ENCODE measurements at places on chromosomes 16 and 17. TPM values are rescaled to one million over a fixed set of nuclear protein-coding genes. Genes with fewer than 3 reads are reported as not detected.

GRCh38 chr17:60231234-60231633 is 81.5 kb downstream of the CA4 start:
- no peak for DNase-seq

GRCh38 chr17:73291260-73291801 is 20.5 kb downstream of the CDC42EP4 start:
- peak; percentile 35 for DNase-seq

DNA sequence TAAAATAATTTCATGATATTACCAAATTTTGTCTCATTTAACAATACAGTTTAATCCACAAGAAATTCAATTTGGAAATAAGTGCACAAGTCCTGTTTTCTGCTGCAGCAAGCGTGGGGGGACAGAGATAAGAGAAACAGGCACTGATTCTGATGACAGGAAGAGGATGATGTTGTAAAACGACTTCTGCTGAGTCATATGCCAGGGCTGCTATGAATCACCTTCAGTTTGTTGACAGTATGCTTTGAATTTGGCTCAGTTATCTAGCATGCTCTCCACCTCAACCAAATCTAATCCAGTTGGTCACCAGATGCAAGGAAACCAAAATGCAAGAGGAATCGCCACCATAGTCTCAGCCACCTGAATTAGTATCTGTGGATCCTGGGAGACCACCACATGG is 244.1 kb upstream of the MON1B start:
- no peak for DNase-seq

GRCh38 chr17:58411408-58411894 is 5.9 kb downstream of the RNF43 start:
- DNase-seq = no peak

- DNase-seq = no peak
Observed at GRCh38 chr16:47644166-47644565, 183.0 kb downstream of the PHKB start.

DNA sequence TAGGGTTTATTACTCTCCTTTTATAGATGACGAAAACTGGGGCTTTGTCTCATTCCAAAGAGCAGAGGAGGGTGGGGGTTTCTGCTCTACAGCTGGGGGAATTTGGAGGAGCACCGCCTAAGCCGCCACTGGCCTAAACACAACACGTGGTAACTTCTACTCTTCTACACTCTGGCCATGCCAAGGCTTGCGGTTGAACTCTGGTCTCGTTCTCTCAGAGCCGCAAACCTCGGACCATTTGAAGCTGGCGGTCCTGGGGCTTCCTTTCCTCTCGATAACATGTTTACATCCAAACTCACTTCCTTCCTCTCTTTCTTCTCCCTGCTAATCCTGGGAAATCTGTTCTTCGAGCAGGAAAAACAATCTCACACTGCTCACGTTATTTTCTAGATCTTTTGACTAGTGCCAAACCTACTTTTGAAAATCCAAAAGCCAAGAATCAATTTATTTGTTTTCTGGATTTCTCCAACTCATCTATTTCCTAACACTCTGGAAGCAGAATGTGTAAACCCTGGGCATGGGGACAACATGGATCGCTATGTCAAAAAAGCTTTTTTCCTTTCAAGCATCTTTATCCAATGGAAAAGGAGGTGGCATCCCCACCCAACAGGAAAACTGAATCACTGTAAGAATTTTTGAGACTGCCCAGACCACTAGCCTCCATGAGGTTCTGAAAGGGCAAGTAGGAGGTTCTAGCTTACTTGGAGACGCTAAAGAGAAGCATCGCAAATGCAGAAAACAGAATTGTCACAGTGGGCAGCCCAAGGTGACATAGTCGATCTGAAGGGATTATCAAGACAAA is 13.6 kb upstream of the EEF2K start:
- DNase-seq = peak; percentile 85

- no peak for DNase-seq
Observed at GRCh38 chr16:9151597-9151996, 60.2 kb downstream of the HAPSTR1 start.

DNA sequence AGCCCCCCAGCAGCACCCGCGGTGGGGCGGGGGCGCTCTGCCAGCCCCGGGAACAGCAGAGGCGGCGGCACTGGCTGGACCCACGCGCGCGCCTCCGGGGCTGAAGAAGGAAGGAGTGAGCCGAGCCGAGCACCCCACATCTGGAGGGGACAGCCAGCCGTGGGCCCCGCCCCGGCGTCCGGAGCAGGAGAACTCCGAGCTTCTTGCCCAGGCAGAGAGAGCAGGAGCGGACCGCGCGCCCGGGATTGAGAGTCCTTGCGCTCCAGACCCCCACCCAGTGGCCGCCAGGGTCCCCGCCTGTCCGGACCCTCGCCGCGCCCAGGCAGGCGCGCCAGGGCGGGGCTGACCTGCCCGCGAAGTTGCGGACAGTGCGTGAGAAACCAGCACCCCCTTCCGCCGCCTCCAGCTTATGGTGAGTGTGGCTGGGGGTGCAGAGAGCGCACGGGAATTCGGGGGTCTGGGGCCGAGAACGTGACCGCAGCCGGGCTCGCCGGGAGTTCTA is 921.9 kb upstream of the EEF2KMT start:
- no peak for DNase-seq

GRCh38 chr17:8353736-8354135 is 14.1 kb downstream of the ODF4 start:
- no peak for DNase-seq

DNA sequence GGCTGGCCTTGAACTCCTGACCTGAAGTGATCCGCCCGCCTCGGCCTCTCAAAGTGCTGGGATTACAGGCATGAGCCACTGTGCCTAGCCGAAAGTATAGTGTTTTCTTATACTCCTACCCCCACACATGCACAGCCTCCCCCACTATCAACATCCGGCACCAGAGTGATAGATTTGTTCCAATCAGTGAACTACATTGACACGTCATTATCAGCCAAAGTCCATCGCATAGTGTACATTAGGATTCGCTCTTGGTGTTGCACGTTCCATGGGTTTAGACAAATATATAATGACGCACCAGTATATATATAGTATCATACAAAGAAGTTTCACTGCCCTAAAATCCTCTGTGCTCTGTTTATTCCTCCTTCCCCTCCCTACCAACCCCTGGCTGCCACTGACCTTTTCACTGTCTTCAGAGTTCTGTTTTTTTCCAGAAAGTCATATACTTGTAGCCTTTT is 11.9 kb upstream of the TM4SF5 start:
- no peak for DNase-seq

DNA sequence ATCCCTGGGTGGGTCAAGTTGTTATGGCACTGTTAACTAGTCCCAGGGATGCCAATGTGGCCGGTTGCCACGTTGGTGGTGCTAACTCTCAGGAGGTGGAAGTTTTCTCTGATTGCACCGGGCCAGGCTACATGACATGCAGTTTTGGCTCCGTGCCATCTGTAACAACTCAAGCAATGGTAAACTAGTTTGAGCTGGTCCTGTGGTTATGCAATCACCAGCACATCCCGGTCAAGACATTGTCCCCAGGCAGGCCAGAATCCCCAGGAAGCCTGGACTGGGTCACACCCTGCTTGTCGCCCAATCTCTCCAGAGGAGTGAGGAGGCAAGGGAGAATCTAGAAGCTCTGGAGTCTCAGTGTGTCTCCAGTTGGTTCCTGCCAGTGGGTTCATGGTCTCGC is 10.1 kb upstream of the CCL17 start:
- no peak for DNase-seq

DNA sequence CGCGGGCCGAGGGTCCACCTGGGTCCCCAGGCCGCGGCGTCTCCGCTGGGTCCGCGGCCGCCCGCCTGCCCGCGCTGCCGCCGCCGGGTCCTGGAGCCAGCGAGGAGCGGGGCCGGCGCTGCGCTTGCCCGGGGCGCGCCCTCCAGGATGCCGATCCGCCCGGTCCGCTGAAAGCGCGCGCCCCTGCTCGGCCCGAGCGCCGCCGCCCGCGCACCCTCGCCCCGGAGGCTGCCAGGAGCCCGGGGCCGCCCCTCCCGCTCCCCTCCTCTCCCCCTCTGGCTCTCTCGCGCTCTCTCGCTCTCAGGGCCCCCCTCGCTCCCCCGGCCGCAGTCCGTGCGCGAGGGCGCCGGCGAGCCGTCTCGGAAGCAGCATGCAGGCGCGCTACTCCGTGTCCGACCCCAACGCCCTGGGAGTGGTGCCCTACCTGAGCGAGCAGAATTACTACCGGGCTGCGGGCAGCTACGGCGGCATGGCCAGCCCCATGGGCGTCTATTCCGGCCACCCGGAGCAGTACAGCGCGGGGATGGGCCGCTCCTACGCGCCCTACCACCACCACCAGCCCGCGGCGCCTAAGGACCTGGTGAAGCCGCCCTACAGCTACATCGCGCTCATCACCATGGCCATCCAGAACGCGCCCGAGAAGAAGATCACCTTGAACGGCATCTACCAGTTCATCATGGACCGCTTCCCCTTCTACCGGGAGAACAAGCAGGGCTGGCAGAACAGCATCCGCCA is 504 bp downstream of the FOXC2 start:
- no peak for DNase-seq

- no peak for DNase-seq
Observed at GRCh38 chr17:50632637-50633036, 2.0 kb upstream of the ABCC3 start.

DNA sequence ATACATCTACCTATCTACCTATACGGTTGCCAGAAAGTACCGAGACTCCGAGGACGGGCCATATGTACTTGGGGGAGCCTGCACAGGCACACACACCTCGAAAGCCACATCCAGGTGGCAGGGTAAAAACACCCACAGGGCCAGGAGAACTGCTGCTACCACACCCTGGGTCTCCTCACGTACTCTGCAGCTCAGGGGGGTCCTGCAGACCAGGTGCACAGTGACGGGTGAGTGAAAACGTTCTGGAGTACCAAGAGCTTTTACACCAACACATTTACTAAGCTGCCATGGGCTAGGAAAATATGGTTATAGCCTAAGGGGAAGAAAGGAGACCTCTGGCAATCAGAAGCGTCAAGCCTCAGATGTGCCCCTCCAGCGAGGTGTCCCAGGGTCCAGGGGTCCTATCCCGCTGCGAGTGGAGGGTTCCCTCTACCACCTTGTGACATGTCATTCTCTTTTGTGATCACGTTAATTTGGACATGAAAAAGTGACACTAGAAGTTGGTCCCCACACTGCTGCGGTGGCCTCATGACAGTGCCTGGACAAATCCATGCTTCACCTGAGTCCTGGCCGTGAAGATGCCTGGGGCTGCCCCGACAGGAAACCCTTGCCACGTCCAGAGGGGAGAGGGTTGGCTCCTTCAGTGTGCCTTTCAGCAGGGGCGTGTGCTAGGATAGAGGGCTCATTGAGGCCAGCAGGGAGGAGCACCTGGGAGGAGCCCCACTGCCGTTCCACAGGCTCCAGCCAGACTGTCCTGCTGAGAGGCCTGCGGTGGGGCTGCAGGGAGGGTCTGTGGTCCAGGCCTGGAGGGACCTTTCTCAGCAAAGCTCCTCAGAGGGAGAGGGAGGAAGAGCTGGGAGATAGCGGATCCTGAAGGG is 1.8 kb downstream of the CANT1 start:
- DNase-seq = no peak

GRCh38 chr16:83851473-83851872 is 43.7 kb downstream of the HSBP1 start:
- DNase-seq = no peak

- no peak for DNase-seq
Observed at GRCh38 chr17:67970783-67971182, 25.5 kb downstream of the C17orf58 start.

GRCh38 chr17:58082341-58082869 is 814 bp upstream of the DYNLL2 start:
- no peak for DNase-seq

Gene FOXF1
- not detected for total RNA-seq

Gene CES5A
- not detected for total RNA-seq

DNA sequence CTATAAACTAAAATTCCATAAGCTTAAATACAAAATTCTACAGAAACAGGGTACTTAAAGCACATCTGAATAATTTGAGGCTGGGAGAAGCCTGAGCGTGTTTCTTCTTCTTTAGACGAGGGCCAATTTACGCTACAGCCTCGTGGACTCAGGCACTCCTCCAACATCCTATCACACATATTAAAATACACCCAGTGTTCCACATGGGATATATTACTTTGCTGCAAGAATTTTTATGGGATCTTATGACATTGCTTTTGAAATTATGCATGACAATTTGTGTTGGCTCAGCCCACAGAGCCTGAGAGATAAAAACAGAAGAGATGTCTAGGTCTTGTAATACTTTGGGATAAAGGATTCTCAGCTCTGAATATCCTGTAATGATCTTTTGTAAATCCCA is 3.5 kb upstream of the TANGO6 start:
- no peak for DNase-seq

GRCh38 chr17:46033392-46033791 is 34.3 kb downstream of the STH start:
- DNase-seq = no peak

GRCh38 chr16:31382485-31383161 is 10.5 kb upstream of the ITGAD start:
- peak; percentile 44 for DNase-seq

DNA sequence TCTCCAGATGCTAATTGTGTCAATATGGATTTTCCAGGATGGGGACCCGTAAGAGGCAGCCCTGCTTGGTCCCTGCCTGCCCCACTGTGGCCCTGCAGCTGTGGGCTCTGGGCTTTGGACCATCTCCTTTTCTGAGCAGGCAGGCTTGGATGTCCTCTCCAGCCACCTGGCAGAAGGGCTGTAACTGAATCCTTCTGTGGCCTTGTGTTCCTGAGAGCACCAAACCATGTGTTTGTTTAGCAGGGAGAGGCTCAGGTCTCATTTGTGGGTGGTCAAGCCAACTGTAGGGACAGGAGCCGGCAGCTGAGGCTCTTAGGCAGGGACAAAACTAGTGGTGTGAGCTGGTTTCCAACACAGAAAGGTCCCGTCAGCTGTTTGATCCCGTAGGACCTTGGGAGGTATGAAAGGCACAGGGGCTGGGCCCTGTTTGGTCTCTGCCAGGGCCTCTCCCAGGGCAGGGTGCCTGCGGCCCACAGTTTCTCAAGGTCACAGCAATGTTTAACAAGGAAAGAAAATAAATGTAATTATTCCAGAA is 18.5 kb downstream of the SEC14L5 start:
- DNase-seq = no peak

All from T-cell (primary cell).